NCI-H1417 (cell line): ENCODE measurements at places on chromosomes 12 and 14.

DNA sequence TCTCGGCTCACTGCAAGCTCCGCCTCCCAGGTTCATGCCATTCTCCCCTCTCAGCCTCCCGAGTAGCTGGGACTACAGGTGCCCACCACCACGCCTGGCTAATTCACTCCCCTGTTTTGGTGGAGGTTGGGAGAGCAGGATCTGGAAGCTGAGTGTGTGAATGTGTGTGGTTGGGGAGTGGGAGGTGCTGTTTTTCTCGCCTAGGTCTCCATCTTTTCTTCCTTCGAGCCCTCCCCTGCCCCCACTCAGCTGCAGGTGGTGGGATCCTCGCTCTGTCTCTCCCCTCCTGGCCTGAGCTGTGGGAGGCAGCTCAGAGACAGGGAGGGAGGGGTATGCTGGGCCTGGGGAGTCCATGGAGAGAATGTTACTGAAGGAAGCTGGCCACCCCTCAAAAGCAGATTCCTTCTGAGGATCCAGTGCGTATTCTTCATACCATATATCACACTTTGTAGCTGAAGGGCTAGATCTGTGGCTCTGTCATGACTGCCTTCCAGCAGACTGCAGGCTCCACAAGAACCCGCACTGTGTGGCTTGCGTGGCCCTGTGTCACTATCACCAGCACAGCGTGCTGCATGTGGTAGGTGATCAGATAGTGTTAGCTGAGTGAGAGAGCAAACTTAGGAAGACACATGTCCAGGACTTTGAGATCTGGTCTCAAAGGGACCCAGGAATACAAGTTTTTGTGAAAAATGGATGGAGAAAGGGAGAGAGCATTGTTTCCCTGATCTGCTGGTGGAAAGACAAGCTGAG lies 2.8 kb downstream of the KRT83 start:
- no peak for DNase-seq

DNA sequence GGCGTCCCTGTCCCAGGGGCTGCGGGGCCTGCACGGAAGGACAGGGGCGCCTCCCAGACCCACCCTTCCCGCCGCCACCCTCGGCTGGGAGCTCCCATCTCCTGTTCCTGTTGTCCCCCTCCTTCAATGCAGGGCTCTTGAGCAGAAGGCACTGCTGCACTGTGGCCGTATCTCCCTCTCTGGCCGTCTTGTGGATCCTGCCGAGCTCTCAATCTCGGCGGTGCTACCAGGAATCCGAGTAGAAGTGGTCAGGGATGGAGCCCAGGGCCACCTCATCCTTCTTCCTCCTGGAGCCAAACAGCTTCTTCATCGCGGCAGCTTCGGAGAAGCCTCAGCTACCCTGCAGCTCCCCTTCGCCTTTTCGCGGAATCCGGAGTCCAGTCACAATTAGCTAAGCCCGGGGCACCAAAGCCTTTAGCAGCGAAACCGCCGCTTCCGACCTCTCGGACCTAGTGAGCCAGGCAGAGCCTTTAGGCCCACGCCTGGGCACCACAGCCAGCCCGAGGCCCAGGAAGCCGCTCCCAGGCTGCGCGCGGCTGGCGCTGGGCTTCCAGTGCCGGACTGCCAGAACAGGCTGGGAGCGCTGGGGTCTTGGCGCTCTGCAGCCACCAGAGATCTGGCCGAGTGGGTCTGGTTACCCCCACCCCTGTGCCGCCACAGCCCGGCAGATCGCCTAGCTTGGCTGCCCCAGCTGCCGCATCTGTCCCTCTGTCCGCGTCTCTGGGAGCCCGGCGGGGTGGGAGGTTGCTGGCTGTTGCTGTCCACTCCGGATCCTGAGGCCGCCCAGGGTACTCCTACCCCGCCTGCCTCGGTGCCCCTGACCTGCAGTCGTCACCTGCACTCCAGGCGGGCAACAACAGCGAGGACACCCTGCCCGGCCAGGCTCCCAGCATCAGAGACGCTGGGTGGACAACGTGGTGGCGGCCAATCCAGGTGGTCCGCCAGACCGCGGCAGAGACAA lies 69.1 kb downstream of the ASCL4 start:
- DNase-seq = peak; percentile 80

GRCh38 chr12:45425426-45425825 lies 209.5 kb downstream of the ANO6 start:
- no peak for DNase-seq

DNA sequence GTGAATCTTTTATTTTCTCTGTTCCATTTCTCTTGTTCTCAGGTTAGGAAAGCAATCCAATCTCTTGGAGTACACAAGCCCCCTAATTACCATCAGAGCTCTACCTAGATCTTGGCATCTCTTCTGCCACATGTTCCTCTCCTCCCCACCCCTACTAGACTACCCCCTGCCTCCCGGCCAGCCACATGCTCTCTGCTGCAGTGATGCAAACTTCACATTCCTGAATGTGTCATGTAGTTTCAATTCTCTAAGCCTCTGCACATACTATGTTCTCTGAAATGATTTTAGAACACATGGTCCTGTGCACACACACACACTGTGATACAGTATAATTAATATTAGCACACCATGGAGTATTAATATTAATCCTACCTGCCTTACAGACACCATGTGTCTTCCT lies 104.6 kb downstream of the EFCAB11 start:
- no peak for DNase-seq
